ENCODE measurements at places on chromosomes 3 and 15.

GRCh38 chr3:59486520-59486919 is 436.7 kb upstream of the CFAP20DC start:
- DNase-seq: no peak

DNA sequence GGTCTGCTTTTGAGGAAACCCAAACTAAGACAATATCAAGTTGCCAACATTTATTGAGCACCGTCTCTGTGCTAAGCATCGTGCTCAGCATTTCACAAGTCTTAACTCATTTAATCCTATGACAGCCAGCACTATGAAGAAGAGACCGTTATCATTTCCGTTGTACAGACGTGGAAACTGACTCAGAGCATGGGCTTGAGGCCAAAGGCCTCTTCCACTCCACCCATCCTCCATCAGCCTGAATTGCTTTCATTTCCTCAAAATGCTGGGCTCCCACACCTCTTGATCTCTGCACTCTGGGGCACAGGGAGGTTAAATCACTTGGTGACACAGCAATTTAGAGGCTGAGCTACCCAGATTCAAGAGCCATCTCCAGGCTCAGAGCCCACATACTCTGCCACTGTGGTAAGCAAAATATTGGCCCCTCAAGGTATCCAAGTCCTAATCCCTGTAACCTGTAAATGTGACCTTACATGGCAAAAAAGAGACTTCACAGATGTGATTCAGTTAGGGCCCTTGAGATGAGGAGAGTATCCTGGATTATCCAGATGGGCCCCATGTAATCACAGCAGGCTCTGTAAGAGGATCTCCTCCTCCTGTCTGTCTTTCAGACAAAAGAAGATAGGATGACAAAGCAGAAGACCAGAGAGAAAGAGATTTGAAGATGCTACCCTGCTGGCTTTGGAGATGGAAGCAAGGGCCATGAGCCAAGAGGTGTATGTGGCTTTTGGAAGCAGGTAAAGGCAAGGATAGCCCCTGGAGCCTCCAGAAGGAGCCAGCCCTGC is 24.3 kb upstream of the FLNB start:
- DNase-seq: peak; percentile 63

DNA sequence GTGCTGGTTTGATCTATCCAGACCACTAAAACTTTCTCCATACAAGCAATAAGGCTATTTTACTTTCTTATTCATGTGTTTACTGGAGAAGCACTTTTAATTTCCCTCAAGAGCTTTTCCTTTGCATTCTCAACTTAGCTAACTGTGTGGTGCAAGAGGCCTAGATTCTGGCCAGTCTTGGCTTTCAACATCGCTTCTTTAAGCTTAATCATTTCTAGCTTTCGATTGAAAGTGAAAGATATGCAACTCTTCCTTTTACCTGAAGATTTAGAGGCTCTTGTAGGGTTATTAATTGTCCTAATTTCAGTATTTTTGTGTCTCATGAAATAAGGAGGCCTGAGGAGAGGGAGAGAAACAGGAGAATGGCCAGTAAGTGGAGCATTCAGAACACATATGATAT is 234.8 kb upstream of the GADL1 start:
- no peak for DNase-seq

- no peak for DNase-seq
Measured at GRCh38 chr15:68815598-68815997, 5.1 kb downstream of the ANP32A start.

Data from stimulated activated effector memory CD8-positive, alpha-beta T cell treated with anti-CD3 and anti-CD28 coated beads, Interleukin-12 subunit alpha, Interleukin-12 subunit beta, amount 100 ng/mL, for 72 hours (primary cell).